ENCODE measurements at places on chromosomes 16 and 17. TPM values are rescaled to one million over a fixed set of nuclear protein-coding genes. Genes with fewer than 3 reads are reported as not detected.

The TMEM114 gene
- total RNA-seq: not detected

The COL1A1 gene
- total RNA-seq: 2,022 TPM

The SLC47A1 gene
- 0.15 TPM for total RNA-seq

The TEKT5 gene
- not detected for total RNA-seq

The ZP2 gene
- not detected for total RNA-seq

The TBC1D3L gene
- 7.8 TPM for total RNA-seq

The AKTIP gene
- 22.0 TPM for total RNA-seq

The MYH2 gene
- total RNA-seq: not detected

The TBC1D3K gene
- not detected for total RNA-seq

The KRTAP4-4 gene
- not detected for total RNA-seq

Measured in smooth muscle cell of trachea (primary cell).